ENCODE measurements at places on chromosomes 7 and 10.
A peak's percentile ranks its signal among the peaks of the same experiment; 100 is the strongest.

DNA sequence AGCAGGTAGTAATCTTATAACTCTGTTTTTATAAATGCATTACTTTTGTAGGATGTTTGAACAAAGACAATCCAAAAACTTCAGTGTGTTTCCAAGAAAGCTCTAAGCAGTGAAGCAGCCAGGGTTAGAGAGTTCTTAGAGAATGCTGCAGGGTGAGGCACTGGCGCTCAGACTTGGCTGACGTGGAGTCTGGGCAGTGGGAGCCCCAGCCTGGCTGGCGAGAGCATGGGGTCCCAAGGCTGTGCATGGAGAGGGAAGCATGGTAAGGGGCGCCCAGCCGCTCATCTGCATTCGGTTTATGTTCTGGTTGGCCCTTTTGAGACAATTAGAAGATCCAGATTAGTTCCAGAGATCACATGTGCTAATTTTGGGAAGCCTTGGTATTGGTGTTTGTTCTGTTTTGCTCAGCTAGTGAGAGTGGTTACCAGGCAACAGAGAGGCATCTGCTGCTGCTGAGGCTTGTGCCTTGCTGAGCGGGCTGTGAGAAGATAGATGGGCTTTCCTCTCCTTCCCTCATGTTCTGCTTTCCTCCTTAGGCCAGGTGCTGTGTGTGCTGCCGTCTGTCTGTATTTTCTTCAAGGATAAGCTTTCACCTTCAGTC lies 10.3 kb downstream of the SUN1 start:
- no peak for DNase-seq

GRCh38 chr10:107626862-107627261 lies 462.4 kb upstream of the SORCS1 start:
- no peak for DNase-seq

DNA sequence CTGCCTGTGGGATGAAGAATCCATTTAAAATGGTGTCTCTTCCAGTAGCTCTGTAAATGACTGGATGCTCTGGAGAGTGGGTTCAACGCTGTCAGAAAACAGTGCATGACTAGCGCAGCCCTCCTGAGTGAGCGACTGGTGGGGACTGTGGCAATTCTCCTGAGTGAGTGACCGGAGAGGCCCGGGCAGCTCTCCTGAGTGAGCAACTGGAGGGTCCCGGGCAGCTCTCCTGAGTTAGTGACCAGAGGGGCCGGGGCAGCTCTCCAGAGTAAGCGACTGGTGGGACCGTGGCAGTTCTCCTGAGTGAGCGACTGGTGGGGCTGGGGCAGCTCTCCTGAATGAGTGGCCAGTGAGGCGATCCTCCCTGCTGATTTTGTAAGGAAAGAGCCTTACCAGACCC lies 85.5 kb downstream of the WDR37 start:
- DNase-seq = no peak

- peak; percentile 70 for DNase-seq
Measured at GRCh38 chr7:129969881-129970446, 17.2 kb upstream of the UBE2H start.

DNA sequence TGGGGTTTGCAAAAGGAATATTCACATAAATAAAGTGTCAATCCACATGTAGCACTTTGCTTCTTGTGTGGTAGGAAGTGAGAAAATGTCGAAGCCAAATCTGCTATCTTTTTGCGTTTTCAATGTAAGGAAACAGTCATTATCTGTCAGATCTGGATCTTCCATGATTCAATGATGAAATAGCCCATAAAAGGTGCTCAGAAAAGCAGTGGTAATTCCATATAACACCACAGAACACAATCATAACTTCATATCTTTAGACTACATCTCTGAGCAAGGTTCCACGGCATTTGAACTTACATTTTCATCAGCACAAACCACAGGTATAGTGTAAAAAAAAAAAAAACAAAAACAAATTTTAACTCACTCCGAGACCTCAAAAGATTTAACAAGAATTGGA lies 39.9 kb upstream of the EGR2 start:
- DNase-seq = no peak

DNA sequence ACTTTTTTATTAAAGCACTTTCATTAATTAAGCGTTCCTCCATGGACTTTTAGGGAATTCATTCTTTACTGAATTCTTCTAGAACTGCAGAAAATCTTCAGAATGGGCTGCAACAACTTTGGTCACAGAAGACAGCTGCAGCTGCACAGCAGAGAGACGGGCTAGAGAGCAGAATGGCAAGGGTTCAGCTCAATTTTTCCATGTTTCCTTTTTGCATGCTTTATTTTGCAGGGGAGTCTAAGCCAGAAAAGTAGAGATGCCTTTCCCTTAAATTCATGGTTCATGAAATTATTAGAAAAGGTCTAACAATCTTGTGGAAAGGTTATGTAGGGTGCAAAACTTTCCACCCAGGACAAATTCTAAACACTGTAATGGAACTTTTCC lies 15.4 kb upstream of the ANKRD1 start:
- no peak for DNase-seq

DNA sequence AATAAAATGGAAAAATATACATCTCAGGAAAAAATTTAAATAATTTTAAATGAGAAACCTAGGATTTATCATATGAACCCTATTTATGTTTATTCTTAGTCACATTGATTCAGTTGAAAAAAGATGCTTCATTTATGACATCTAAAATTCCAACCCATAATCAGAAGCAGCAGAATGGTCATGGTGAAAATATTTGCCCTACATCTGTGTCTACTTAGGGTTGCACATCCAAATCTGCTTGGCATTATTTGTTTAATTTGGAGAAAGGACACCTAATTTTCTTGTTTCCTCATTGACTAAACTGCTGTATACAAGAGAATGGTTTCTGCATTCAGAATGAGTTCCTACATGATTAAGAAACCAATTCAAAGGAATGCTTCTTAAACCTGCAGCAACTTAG lies 72.9 kb upstream of the SKAP2 start:
- peak; percentile 28 for DNase-seq

DNA sequence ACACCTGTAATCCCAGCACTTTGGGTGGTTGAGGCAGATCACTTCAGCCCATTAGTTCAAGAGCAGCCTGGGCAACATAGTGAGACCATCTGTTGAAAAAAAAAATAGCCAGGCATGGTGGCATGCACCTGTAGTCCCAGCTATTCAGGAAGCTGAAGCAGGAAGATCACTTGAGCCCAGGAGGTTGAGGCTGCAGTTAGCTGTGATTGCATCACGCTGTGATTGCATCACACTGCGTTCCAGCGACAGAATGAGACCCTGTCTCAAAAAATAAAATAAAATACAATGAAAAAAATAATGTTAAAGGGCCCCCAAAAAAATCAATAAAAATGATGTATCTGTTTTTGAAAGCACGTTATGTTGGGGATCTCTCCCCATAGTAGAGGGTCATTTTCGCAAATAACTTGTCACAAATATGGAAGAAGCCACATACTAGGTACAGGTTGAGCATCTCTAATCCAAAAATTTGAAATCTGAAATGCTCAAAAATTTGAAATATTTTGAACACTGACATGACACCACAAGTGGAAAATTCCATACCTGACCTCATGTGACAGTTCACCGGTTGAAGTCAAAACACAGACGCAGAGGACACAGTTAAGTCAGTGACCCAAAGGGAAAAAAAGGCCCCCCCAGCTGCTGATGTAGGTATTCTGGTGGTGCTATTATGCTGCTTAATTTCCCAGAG lies 9.5 kb downstream of the CISD1 start:
- no peak for DNase-seq

DNA sequence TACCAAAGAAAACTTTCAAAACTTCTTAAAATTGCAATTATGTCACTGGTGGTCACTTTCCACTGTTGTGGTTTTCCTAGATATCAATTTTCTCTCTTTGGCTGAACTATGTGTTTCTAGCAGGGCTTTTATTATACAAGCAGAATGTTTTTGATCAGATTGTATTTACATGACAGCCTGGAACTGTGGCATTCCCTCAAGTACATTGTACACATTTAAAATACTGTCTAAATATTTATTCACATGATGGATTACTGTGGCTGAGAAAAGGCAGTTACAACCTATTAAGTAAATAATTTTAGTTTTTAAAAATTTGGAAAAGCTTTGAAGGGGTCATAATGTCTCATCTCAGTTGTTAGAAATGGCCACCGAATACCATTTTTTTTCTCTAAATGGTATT lies 231.9 kb upstream of the PPP1R3A start:
- no peak for DNase-seq

DNA sequence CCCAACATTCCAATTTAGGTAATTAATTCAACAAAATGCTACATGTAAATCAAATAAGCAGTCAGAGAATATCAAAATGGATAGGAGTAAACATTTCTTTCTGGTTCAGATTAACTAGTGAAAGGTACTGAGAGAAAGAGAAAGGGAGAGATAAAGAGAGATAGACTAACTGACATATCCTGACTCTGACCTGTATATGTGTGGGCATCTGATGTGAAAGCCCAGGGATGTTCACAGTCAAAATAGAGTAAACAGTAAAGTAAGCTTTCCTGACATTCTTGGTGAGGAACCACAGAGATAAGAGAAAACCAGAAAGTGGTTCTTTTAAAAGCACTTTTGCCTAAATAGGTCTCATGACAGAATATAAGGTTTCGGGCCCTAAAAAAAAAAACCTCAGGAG lies 37.5 kb upstream of the ANK3 start:
- no peak for DNase-seq

DNA sequence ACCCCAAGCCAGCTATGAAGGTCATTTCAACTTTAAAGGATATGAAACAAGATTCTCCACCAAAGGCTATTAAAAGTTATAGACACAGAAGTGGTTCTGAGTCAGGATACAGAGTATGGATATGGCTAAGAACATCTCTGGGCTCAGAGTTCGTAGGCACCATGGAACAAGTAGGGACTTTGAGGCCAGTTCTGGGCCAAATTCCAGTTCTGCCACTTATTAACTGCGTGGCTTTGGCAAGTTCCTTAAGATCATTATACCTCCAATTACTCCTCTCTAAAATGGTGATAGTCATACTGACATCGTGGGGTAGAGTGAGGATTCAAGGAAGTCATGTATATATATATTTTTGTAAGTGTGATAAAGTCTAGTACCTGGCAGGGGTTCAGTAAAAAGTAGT lies 105.8 kb upstream of the NFE2L3 start:
- no peak for DNase-seq

- DNase-seq = no peak
Measured at GRCh38 chr10:120729547-120729946, 121.6 kb upstream of the WDR11 start.

GRCh38 chr7:18087026-18087686 lies 59.5 kb upstream of the PRPS1L1 start:
- no peak for DNase-seq

GRCh38 chr7:99679032-99679399 lies 780 bp downstream of the CYP3A5 start:
- no peak for DNase-seq

GRCh38 chr7:2122651-2123050 lies 110.1 kb downstream of the MAD1L1 start:
- no peak for DNase-seq

DNA sequence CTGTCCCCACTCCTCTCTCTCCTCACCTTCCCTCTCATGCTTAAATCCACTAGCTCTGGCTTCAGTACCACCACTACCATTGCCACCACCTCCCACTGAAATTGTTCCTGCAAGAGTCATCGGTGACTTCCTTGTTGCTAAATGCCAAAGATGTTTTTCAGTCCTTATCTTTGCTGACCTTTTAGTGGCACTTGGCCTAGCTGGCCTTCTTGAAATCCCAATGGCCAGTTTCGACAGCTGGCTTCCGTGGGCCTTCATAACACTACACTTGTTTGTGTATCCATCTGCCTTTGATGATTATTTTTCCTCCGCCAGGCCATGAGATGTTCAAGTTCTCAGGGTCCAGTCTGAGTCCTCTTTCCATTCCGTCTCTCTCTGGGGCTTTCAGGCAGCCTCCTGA lies 118.2 kb upstream of the NANOS1 start:
- DNase-seq = no peak

DNA sequence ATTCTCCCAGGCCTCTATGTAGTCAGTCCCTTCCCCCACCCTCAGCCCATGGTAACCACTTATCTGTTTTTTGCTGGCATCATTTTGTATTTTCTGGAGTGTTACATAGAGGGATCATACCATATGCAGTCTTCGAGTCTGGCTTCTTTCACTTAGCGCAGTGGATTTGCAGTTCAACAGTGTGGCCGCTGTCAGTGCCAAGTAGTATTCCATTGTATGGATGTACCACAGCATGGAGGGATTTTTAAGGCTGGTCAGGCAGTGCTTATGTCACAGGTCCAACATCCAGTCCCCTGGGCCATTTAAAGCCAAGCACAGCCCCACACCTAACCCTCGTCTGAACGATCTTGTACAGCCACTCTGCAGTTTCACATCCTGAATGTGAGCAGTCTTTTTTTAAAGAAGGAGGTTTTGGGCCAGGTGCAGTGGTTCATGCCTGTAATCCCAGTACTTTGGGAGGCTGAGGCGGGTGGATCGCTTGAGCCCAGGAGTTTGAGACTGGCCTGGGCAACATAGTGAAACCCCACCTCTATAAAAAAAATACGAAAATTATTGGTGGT lies 121.8 kb downstream of the CUX1 start:
- DNase-seq = no peak

DNA sequence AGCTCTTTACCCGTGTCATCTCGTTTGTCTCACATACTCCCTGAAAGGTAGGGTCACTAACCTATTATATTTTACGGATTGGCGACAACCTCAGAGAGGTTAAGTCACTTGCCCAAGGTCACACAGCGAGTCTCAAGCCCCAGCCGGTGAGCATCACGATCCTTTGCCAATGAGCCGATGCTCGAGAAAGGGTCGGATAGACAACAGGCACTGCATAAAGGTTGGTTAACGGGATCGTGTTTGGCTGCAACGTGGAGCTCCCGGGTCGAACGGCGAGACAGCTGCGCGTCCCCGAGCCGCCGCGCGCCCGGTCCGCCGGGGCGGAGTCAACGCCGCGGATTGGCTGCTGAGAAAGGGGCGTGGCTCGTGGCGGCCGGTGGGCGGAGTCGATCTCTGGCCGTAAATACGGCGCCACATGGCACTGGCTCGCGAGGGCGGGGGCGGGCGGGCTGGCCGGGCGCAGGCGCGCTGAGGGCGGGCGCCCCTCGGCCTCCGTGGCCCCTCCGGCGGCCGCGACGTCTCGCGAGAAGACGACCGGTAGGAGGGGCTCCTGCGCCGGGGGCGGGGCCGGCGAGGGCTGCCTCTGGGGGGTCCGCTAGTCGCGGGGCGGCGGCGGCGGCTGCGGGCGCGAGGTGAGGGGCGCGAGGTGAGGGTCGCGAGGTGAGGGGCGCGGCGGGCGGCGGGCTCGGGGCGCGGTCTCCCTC lies at the start of gene CHST12:
TSS of gene CHST12 (plus strand) at position 598 of the 704 bp plus-strand sequence. CDS start 29,029 bp downstream, outside the sequence.
- peak; percentile 86 for DNase-seq

DNA sequence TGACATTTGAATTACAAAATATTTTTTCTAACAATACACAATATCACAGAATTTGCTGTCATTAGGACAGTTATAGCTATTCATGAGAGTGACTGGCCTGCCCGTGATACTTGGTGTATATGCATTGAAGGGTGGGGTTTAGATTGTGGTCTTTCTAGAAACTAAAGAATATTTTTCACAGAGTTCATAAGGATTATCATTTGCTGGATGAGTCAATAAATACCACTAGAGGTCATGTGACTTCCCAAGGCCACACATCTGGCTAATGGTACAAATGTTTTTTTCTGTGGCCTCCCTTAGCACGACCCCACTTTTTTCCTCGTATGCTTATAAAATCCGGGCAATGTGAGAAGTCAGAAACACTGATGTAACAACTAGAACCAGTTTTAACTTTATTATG lies 5.2 kb downstream of the OPTN start:
- DNase-seq = no peak

- DNase-seq = peak; percentile 59
Measured at GRCh38 chr10:110502851-110503301, 5.2 kb downstream of the DUSP5 start.

All from fibroblast of skin of left quadriceps (primary cell).